ENCODE measurements at places on chromosomes 2 and 18.

DNA sequence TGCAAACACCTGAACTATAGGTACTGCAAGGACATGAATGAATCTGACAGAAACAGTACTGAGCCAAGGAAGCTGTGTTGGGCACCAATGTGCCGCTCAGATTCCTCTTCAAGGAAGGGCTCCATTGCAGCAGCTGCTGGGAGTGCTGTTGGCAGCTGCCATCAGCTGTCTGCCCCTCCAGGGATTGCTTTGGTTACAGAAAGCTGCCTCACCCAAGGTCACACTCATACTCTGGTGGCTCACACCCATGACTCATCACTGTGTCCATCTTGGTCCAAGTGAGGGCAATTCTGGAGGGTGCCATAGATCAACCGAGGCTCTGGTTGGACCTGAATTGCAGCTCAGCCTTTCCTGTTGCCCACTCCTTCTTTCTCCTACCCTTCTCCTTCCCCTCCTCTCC is 24.4 kb upstream of the TRPM8 start:
- no peak for DNase-seq

- no peak for DNase-seq
These were observed 2.4 kb downstream of the SKA1 start for GRCh38 chr18:50377061-50377798.

- no peak for DNase-seq
These were observed 106.8 kb downstream of the NCKAP5 start for GRCh38 chr2:133461484-133461883.

DNA sequence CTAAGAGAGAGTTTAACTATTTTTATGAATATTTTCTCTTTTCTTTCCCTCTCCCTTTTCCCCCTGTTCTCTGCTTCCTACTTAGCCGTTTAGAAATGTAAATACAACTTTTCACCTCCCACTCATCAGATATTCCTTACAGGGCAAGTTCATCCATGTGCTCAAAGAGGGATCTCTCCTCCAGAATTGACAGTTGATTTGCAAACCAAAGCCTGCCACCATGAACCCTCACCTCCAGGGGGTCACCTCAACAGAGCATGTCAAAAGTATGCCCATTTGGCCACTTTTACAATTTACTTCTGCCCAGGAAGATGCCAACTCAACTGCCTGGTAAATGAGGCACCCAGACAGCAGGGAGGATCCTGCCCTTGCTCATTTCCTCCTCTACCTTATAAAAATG is 149.2 kb upstream of the GYPC start:
- no peak for DNase-seq

- no peak for DNase-seq
These were observed 45.7 kb downstream of the ITGB1BP1 start for GRCh38 chr2:9377461-9378097.

DNA sequence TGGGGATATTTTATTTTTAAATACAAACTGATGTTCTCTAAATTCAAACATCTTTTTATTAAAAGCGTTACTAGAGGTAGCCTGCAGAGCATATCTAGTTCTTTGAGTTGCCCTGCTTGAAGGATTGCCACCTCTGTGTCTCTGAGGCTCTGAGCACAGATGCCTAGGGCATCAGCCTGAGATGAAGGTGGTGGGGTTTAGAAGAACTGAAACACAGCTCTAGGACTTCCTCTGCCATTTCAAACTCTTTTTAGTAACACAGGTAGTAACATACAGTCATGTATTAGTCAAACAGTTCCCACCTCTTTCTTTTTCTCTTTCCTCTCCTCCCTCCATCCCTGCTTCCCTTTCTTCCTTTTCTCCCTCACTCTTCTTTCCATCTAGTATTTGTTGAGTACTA is 57.6 kb downstream of the TTC21B start:
- no peak for DNase-seq

- no peak for DNase-seq
These were observed 5.4 kb upstream of the ITGB6 start for GRCh38 chr2:160205505-160205904.

- no peak for DNase-seq
These were observed 130.6 kb upstream of the CBLN2 start for GRCh38 chr18:72674710-72675109.

- DNase-seq = no peak
These were observed 79.9 kb upstream of the NDUFV2 start for GRCh38 chr18:9022397-9023155.

DNA sequence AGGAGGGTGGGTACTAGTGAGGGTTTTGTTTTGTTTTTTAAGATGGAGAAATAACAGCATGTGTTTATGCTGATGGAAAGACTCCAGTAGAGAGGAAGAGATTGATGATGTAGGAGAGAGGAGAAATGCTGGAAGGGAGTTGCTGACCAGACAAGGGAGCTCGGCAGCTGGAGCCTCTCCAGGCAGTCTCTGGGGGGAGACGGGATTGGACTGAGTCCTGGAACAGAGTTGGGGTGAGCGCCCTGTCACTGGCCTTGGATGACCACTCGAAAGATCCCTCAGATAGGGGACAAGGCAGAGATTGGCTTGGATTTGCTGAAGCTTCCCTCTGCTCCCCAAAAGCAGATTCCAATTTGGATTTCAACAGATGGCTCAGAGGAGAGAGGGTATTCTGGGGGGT is 197.7 kb downstream of the NAPG start:
- DNase-seq = no peak

DNA sequence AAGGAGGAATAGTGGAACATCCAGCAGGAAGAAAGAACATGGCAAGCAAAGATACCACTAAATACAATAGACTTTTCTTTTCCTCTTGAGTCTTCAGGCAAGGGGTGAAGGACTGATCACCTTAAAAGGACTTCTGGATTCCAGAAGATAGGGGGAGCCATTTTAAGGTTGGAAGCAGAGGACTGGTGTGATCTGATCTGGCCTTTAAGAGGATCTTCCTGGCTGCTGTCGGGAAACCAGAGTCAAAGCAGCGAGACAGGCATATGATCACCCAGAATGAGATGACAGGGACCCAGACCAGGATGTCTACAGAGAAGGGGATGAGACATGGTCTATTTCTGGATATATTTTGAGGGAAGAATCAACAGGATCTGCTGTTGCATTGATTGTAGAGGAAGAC is 558.0 kb downstream of the STK39 start:
- no peak for DNase-seq

DNA sequence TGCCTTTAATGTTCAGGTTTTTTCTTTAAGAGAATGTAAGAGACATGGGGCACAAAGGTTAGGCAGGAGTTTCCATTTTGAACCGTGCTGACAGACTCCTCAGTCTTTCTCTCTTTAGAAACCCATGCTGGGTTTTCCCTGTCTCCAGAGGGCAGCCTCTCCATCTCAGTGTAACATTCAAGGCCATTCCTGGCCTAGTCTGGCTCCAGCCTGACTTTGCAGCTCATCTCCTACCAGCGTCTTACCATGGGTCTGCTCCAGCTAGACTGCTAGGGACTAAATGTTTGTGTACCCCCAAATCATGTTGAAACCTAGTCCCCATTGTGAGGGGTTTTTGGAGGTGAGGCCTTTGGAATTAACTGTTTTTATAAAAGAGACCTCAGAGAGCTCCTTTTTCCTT is 9.8 kb upstream of the CLIP4 start:
- no peak for DNase-seq

GRCh38 chr18:57771626-57772025 is 31.5 kb downstream of the ATP8B1 start:
- no peak for DNase-seq

- DNase-seq = no peak
These were observed 5.5 kb downstream of the ARL6IP6 start for GRCh38 chr2:152723918-152724317.

GRCh38 chr2:263774-264492 is at the start of gene SH3YL1:
TSS of gene SH3YL1 (minus strand) at chr2:264032. CDS start at chr2:263984, 48 bp downstream.
- DNase-seq = no peak

- no peak for DNase-seq
These were observed 339.8 kb upstream of the CDH7 start for GRCh38 chr18:65411061-65411460.

DNA sequence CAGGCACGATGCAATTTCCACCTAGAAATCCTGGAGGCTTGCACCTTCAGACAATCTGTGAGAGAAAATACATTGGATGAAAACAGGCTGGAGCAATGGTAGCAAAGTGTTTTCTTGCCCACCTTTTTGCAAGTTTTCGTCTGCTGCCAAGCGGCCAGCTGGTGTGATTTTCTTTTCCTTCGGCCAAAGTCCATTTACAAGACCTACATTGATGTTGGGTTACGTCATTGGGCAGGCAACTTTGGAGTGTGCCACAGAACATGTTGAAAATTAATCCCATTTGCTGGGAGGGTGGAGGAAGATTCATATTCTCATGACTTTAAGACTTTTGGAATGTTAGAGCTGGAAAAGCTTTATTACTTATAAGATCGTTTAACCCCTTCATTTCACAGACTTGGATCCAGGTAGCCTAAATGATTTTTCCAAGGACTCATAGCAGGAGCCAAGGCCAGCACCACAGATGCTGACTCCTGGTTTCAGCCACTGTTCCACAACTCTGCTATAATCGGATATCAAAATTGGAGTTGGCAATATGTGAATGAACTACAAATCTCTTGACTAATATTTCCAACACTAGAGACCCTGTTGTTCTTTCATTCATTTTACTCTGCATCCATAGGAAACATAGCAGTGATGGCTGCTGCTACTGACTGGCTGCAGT is 352.1 kb downstream of the RND3 start:
- no peak for DNase-seq

DNA sequence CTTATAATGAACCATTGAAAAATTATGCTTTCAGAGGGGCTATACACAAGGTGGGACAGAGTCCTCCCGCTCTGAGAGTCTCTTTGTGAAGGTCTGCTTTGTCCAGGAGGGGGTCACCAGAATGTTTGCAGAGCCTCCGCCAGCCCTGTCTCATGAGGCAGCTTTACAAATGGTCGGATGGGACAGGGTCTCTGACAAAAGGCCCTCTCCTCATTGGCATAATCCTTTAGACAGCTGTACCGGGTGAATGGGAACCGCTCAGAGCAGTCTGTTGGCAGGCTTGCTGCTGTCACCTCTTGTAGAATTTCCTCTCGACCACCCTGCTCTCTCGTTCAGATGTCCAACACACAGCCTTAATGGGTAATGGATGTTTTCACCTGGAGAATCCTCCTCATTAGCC is 40.2 kb upstream of the TGIF1 start:
- DNase-seq = no peak

- DNase-seq = peak; percentile 42
These were observed 26.3 kb upstream of the TMEM182 start for GRCh38 chr2:102735416-102736109.

DNA sequence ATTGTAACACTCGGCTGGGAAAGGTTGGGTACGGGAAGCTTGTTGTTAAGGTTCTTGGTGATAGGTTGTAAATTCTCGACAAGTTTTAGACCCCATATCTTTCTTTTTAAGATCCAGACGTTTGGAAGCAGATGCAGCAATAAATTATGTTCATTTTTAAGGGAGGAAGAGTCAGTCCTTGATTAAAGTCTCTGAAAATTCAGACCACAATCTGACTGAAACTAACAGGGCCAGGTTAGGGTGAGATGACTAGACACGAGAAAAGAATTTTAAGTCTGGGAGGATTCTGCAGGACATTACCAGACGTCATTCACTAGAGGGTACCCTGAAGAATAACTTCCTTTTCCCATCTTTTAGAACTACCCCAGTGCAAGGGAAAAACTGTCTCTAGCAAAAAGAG is 16.1 kb downstream of the WIPF1 start:
- no peak for DNase-seq

DNA sequence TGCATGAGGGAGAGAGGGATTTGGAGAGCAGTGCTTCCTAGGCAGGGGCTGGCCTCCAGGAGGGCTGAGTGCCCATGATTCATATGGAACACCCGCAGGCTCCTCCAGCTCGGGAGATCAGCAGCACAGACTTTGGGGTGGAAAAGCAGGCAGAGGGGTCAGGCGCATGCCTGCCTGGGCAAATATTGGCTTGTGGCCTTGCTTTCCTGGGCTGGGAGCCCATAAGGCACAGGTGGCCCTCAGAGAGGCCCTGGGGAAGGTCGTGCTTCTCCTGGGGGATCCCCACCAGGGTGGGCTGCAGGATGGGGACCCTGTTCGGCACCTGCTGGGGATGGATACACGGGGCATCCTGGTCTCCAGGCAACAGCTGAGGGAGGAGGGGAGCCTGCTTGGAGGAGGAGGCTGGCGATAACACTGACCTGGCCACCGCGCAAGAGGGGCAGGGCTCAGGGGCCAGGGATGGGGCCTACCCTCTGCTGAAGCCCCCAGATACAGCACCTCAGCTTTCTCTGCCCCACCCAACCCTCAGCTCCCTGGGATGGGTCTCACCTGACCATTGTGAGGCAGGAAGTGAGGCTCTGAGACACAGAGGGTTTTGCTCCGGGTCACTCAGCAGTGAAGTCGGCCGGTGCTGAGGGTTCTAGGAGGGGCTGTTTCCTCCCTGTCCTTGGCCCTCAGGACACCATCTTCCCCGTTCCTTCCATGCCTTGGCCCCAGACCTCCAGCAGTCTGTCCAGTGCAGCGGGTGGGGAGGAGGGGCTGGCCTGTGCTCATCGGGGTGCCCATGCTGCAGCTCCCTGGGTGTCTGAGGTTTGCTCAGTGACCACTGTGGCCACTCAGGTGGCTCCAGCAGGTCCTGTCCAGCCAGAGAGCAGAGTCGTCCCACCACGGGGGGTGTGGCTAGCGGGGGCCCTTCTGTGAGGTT is 12.0 kb downstream of the AQP12A start:
- DNase-seq = no peak

GRCh38 chr2:30252723-30253701 is 21.7 kb downstream of the LBH start:
- DNase-seq = no peak

DNA sequence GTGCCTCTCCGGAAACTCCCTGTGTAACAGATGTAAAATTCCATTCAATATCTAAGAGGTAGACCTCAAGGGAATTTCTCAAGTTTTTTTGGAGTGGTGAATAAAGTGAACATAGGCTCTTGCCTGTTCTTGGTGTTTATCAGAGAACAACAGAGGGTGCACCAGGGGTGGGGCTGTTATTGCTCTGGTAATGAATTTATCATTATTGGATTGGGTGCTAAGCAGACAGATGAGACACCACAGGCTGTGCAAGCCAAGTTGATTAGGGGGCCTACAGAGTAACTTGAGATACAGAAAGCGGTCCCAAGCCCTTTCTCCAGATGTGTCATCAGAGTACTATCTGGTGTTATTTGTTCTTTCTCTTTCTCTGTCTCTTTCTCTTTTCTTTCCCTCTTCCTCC is 286.3 kb downstream of the OSR1 start:
- DNase-seq = no peak

DNA sequence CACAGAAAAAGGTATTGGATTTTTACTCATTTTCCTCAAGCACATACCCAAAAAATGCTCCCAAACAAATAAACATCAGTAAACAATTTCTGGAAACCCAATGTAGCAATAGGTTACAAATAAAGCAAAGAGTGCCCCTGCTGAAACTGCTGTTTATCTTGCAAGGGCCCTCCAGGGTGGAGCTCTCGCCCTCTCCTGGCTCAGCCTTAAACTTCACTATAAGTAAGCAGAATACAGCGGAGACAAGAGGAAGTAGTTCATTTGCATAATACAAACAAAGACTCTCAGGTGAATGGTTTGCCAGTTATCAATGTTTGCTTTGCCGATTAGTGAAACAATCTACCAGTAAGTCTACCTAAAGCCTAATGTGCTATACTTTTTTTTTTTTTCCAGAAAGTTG is 437.6 kb downstream of the DLGAP1 start:
- DNase-seq = no peak

GRCh38 chr2:127649100-127649611 is 3.2 kb downstream of the GPR17 start:
- DNase-seq = no peak

GRCh38 chr2:147293991-147294824 is 550.6 kb upstream of the ACVR2A start:
- DNase-seq = no peak

GRCh38 chr18:78980279-78980771 is 707 bp downstream of the SALL3 start:
- DNase-seq = no peak

- peak; percentile 28 for DNase-seq
These were observed 856 bp downstream of the TIA1 start for GRCh38 chr2:70247364-70248180.
